ENCODE measurements at places on chromosomes 7 and 10.

GRCh38 chr10:47260505-47261111 is 39.4 kb upstream of the GDF10 start:
- no peak for DNase-seq

DNA sequence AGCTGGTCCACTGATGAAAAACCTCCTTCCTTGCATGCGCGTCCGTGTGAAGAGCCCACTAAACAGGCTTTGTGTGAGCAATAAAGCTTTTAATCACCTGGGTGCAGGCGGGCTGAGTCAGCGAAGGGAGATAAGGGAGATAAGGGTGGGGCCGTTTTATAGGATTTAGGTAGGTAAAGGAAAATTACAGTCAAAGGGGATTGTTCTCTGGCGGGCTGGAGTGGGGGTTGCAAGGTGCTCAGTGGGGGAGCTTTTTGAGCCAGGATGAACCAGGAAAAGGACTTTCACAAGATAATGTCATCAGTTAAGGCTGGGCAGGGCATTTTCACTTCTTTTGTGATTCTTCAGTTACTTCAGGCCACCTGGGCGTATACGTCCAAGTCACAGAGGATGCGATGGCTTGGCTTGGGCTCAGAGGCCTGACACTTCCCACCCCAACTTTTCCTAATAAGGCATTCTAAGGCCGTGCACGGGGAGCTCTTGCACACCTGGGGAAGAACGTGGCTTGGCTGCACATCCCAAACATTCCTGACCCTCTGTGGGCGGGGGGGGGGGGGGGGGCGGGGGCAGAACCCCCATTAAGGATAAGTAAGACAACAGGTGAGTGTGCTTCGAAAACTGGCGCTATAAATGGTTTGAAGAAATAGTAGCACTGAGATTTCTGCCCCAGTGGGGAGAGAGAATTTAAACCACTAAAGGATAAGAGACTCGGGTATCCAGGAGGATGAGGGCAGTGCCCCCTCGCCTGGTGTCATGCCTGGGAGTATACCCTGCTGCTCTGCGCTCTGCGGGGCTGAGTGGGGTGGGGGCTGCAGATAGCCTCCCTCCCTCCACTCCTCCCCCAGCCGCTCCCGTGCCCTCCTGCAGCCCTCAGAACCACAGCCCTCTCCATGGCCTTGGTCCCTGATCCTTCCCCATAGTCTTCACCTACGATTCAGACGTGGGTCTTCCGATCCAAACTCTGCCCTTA is 217.6 kb downstream of the MLLT10 start:
- DNase-seq = no peak

- no peak for DNase-seq
Measured at GRCh38 chr7:78634093-78634492, 819.4 kb downstream of the MAGI2 start.

DNA sequence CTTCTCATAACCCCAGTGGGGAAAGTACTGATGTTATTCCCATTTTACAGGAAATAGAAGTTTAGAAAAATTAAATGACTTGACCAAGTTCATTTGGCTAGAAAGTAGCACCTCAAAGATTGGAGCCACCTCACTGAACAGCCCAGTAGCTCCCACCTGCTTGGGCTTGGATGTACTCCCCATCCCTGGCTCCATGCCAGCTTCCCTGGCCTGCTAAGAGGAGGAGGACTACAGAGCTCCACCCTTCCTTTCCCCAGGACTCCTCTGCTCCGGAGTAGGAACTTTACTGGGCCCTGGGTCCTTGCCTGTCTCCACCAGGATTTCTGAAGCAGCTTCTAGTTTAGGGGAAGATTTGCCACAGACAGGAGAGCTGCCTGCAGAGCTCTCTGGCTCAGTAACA is 3.1 kb downstream of the HPS6 start:
- DNase-seq = no peak

DNA sequence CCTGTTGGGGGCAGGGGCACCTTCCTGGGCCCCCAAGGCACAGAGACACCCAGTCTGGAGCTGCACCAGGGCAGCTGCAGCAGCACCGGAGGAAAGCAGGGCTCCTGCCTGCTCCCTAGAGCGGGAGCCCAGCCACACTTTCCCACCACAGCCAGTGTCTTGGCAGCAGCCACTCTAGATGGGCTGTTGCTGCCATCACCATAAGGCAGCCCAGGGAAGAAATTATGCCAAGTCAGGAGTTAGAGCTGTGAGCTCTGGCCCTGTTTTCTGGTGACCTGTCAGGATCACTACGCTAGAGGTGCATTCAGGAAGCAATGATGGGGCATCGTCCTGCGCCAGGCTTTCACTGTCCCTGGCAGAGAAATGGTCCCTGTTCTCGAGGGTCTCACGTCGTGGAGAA is 38.0 kb upstream of the ZNRF2 start:
- no peak for DNase-seq

GRCh38 chr7:141593134-141593533 is 41.9 kb downstream of the AGK start:
- DNase-seq = peak; percentile 31

GRCh38 chr10:76286536-76286935 is 855.1 kb downstream of the LRMDA start:
- no peak for DNase-seq

- peak; percentile 84 for DNase-seq
Measured at GRCh38 chr7:30920584-30921539, 9.2 kb downstream of the AQP1 start.

DNA sequence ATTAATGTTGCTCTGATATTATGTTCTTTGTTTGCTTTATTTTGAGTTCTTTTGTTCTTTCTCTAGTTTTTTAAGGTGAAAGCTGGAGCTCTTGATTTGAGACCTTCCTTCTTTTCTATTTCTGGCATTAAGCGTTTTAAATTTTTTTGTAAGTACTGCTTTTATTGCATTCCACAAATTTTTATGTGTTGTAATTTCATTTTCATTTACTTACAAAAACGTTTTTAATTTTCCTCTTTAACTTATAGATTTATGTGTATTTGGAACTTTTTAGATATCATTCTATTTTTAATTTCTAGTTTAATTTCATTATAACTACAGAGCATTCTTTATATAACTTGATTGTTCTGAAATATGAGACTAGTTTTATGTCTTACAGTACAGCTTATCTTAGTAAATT is 395.6 kb downstream of the ETV1 start:
- DNase-seq = no peak

DNA sequence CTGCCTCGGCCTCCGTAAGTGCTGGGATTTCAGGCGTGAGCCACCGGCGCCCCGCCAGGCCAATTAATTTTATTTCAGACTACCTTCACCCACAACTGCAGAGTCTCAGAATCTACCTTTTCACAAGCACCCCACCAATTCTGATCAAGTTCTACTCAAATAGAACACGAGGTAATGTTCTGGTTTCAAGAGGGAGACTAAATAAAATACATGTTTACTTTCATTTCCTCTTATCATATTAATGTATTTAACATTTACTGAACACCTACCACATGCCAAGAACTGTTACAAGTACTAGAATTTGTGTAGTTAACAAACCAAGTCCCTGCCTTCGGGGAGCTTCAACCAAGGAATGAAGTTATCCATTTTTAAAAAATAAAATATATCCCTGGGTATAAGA is 25.5 kb upstream of the RGS10 start:
- no peak for DNase-seq

DNA sequence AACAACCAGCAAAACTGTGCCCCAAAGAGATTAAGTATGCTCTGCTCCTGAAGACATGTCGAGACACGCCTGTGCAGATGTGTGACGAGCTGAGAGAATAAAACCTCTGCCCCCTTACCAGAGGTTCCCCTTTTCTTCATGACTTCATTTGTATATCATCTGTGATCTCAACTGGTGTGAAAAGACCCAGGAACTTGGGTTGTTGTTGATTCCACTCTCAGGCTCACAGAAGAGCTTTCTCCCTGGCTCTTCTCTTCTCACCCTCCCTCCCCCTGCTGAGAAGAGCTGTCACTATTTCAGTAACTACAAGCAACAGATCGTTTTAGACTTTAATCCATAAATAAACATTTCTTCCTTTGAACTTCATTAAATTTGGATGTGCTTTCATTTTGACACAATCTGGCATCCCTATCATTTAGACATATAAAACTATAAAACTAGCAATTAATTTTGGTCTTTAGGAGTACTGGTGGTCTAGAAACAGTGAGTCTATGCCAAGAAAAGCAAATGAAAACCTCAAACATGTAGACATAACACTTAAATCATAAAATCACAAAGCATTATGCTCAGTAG is 179.3 kb upstream of the FZD8 start:
- no peak for DNase-seq

GRCh38 chr7:11616466-11616865 is 215.5 kb downstream of the THSD7A start:
- DNase-seq = no peak

GRCh38 chr10:112137154-112137987 is 46.2 kb downstream of the GPAM start:
- peak; percentile 85 for DNase-seq

- DNase-seq = no peak
Measured at GRCh38 chr7:30906515-30907240, 5.0 kb upstream of the AQP1 start.

- DNase-seq = no peak
Measured at GRCh38 chr10:6473430-6473829, 106.6 kb downstream of the PRKCQ start.

- DNase-seq = no peak
Measured at GRCh38 chr10:74637685-74638084, 188.7 kb upstream of the KAT6B start.

- DNase-seq = peak; percentile 4
Measured at GRCh38 chr7:147483634-147484292, 1106.8 kb upstream of the C7orf33 start.

DNA sequence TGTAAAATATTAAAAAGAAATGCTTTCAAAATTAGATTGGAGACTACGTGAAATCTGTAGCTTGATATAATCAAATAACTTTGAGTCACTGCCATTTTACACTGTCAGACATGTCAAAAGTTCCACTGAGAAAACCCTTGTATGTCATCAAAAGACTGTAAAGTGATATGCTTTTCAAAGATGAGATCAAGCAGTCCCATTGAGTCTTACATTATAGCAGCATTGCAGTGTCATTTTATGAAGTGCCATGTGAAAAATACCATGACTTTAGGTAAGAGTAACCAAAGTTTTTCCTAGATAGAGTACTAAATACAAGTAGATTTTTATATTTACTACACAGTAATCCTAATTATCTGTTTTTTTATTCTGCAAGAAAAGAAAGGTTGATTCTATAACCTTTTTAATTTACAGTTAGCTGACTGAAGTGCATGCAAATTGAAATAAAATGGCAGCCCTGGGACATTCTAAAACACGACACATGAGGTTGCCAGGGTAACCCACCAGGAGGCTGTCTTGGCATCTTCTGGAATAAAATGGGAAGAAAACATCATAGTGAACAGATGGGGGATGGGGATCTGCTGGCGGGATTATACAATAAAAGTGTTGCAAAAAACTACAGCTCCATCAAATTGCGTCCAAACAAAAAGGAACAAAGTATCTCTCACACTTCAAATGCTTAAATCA is 91.3 kb upstream of the TMEM106B start:
- no peak for DNase-seq

DNA sequence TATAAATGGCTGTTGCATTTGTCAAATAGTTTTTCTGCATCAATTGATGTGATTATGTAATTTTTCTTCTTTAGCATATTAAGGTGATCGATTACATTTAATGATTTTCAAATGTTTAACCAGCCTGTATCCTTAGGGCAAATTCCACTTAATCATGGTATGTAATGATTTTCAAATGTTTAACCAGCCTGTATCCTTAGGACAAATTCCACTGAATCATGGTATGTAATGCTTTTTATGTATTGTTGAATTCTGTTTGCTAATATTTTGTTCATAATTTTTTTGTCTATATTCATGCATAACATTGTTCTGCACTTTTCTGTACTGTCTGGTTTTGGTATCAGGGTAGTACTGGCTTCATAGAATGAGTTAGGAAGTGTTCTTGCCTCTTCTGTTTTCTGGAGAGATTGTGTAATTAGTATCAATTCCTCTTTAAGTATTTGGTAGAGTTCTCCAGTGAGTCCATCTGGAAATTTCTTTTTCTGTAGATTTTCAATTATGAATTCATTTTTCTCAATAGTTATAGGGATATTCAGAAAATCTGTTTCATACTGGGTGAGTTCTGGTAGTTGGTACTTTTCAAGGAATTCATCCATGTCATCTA is 393.2 kb upstream of the FOXK1 start:
- DNase-seq = no peak

DNA sequence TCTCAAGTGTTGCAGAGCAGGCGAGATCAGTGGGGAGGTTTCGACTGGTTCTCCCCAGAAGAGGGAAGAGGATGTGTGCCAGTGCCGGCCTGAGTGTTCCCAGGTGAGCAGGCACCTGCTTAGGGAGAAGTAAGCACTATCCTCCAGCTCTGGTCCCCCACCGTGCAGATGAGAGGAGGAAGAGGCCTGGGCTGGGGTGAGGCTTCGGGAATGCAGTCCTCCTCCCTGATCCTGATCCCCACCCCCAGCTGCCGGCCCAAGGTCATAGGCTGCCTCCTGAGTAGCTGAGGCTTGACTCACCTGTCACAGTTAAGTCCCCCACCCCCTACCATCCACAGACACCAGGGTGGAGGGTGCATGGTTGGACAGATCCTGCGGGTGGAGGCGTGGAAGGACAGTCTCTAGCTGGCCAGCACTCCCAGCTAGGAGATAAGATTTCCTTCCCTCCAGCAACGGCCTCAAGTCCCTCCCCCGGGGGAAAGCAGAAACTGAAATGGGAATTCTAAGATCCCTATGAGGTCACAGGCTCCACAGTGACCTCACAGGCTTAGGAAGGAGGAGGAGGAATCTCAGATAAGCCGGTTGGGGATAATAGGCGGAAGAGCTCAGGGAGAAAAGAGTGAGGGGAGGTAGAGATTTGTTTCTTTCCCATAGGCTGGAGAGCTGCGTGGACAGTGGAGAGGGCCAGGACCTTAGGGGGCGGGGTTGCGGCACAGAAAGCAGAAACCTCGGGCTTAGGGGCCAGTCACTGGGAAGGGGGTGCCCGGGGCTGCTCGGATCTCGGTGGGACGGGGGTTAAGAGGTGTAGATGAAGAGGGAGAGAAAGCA is 1.0 kb downstream of the LRCH4 start:
- peak; percentile 85 for DNase-seq

DNA sequence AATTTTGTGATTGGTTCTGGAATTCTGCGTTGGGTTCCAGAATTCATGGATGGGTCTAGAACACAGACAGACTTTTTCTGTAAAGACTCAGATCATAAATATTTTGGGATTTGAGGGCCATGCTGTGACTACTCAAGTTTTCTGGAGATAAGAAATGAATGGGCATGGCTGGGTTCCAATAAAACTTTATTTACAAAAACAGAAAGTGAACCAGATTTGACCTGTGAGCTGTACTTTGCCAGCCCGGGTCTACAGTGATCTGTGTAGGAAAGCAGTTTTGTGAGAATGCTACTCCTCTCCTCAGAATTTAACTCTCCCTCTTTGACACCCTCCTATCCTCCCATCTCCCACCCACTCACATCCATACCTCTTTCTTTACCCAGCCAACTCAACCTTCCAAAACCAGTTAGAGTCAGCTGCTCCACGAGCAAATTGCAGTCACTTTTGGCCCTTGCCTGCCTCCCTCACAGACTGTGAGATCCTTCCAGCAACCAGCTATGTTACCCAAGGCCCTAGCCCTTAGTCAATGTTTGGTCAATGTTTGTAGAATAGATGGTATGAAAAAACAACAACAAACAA is 312.8 kb upstream of the ZMIZ1 start:
- DNase-seq = no peak

All from hepatic stellate cell (primary cell).